Fibroblast of skin of right quadriceps (primary cell): ENCODE measurements at places on chromosomes 16 and 17.

GRCh38 chr16:89242795-89243200 is 25.3 kb downstream of the ZNF778 start:
- DNase-seq = no peak

GRCh38 chr16:3084969-3085670 is 14.0 kb downstream of the ZSCAN10 start:
- no peak for DNase-seq

DNA sequence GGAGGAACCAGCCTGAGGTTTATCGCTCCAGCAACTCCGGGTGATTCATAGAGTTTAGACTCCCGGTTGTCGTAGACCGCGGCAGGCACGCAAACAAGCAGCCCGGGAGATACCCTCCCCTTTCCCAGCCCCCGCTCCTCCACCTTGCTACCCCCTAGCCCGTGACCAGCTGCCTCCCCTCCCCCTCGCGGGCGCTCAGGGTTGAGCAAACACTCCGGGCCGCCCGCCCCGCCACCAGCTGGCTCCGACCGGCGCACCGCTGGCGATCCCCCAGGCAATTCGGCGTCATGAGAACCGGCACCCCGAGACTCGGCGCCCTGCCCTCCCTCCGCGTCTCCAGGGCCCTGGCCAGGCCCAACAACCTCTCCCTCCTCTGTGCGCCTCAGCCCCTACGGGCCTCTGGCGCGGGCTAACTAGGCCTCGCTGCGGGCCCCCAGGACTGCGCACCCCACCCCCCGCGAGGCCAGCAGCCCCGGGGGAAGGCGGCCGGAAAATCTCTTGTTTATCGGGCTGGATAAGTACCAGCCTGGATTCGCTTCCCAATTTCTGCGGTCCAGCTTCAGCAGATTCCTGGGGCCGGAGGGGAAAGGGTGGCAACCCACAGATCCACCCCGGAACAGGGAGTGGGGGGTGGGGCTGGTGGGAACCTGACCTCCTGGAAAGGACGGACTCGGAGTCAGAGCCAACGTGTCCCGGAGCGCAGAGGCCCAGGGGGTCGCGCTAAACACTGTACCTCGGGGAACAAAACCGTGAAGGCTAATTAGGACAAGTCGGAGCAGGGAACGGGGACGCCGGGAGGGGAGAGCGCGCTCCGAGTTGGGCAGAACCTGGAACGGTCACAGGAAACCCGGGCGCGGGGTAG is 951 bp upstream of the GPRC5C start:
- DNase-seq = peak; percentile 67

DNA sequence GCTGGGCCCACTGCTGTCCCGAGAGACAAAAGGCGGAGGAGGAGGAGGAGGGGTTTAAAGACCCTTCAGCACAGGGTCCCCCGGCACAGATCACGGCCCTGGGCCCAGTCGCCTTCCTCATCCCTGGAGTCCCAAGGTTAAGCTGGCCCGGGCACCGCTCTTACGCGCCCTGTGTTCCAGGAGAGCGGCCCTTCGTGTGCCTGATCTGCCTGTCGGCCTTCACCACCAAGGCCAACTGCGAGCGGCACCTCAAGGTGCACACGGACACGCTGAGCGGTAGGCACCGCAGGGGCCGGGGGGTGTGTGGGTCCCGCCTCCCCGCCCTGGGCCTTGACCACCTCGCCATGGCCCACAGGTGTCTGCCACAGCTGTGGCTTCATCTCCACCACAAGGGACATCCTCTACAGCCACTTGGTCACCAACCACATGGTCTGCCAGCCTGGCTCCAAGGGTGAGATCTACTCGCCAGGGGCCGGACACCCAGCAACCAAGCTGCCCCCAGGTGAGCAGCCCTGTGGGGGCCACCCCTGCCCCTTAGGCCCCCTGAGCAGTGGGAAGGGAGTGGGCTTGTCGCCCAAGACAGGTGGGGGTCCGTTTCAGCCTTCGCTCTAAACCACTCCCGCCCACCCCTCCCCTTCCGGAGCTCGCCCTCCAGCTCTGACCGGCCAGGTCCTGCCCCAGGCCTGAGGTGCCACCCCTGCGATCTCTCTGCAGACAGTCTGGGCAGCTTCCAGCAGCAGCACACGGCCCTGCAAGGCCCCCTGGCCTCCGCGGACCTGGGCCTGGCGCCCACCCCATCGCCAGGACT is 37.6 kb upstream of the ZC3H18 start:
- no peak for DNase-seq

GRCh38 chr17:640436-640835 is 74.2 kb downstream of the VPS53 start:
- no peak for DNase-seq

- DNase-seq = no peak
Observed at GRCh38 chr16:85279825-85280545, 167.7 kb upstream of the CIBAR2 start.

GRCh38 chr16:47056688-47057629 is 83.5 kb upstream of the DNAJA2 start:
- no peak for DNase-seq

- no peak for DNase-seq
Observed at GRCh38 chr16:71205482-71206131, 24.9 kb downstream of the HYDIN start.

DNA sequence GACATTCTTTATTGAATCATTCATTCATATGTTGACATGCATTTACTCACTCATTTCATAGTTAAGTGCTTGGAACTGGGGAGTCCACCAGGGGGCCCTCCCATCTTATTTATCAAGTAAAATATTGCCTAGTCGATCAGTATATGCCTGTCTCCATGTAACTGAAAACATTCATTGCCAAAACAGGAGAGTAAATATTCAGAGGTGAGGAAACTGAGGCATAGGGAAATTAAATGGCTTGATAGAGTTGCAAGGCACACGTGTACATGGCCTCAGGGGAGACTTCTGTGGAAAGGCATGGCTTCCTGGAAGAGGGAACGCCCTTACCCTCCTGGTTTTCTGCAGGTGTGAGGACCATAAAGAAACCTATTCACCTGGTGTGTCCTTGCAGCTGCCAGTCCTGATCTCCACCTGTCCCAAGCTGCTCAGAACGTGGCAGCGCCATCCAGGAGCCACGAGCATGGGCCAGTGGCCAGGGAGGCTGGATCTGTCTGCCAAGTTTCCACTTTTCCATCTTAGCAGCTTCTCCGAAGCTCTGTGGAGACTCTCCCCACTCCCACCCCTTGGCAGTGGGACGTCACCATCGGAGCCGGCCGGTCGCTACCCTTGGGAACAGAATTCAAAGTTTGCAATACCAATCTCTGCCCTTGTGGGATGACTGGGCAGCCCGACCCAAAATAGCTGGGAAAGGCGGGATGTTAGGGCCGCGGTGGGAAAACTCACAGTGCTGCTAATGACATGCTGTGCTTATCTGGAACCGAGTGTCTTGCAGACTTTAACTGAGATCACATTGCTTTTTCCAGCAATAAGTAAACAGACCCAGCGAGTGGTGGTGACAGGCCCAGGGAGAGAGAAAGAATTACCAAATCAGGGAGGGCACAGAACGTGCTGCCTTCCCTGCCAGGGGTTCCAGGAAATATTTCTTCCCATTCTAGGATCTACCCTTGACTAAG is 4.1 kb upstream of the C1QTNF1 start:
- DNase-seq = peak; percentile 67

DNA sequence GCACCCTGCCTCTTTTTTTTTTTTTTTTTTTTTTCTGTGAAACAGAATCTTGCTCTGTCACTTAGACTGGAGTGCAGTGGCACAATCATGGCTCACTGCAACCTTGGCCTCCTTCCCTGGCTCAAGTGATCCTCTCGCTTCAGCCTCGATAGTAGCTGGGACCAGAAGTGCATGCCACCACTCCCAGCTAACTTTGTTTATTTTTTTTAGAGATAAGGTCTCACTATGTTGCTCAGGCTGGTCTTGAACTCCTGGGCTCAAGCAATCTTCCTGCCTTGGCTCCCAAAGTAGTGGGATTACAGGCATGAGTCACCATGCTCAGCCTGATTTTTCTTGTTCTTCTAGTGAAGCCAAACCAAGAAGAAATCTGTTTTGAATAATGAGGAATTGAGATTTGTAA is 25.0 kb downstream of the CDK12 start:
- DNase-seq = peak; percentile 59

- DNase-seq = no peak
Observed at GRCh38 chr17:7620835-7621234, 6.1 kb upstream of the FXR2 start.

DNA sequence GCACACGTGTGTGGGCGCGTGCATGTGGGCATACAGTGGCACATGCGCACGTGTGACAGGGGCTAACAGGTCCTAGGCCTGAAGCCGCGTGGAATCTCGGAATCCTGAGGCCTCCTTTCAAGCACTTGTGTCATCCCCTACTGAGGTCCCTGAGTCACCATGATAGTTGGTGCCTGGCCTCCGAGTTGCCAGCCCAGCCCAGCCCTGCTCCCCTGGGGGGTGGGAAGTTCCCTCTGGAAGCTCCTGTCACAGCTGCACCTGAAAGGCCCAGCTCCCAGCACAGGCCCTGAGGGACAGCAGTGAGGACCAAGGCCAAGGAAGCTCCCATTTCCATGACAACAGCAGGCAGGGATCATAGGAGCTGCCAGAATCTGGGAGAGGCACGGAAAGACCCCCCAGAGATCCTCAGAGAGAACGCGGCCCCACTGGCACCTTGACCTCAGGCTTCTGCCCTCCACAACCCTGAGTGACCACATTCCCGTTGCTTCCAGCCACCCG is 35.4 kb upstream of the ENPP7 start:
- DNase-seq = no peak
